ENCODE measurements at places on chromosomes 2 and 18.

DNA sequence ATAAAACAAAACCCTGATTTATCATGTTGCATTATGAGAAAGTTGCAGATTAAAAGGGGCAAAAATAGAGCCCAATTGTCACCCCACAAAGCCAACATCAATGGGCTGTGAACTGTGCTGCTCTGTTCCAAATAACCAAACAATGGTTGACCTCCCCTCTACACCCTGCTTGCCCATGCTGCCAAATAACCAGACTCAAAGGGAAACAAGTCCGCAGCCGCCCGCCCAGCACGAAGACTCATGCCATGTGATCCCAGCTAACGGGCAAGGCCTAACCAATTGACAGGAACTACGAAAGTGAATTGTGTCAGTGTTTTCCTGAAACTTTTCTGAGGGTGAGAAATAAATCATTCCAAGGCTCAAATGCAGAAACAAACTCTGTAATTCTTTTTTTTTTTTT, 97.9 kb upstream of the RIOK3 start:
- DNase-seq: no peak

DNA sequence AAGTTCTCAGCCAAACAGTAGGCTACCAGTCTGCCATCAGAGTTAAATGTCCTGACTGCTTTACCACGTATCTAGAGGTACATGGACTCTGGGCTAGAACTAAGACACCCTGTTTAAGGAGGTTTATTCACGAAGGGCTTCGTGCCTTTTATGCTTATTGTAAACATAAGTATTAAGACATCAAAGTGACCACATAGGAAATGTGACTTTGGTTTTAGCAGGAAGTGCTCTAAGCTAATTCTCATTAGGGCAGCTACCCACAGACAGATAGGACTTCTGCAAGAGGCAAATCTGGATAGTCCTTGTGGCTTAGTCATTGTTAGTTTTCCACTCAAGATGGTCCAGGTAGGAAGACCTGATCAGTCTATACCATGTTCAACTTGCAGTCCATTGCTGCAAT, 233.3 kb upstream of the MGAT5 start:
- DNase-seq: no peak

DNA sequence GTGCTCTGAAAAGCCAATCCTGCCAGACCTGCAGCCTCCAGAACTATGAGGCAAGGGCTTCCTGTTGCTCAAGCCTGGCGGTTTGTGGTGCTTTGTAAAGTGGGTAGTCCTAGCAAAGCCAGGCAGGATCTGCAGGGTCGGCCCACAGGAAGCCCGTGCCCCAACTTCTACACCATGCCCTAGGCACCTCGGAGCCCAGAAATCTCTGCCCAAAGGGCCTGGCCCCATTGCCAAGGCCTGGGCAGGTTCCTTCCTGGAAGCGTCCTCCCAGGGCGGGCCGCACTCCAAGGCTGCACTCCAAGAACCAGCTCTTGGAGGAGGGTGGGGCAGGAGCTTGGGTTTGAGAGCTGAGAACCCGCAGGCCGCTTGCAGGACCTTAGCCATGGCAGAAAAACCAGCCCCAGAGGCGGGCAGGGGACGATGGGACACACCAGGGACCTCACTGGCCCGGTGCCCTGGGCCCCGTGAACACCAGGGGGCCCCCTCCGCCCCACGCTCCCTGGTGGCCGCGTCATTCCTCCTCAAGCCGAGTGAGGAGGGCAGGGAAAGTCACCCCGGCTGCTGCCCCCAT, 37.2 kb upstream of the ID2 start:
- peak; percentile 12 for DNase-seq

GRCh38 chr2:113171334-113172075, 2.3 kb upstream of the PSD4 start:
- no peak for DNase-seq

DNA sequence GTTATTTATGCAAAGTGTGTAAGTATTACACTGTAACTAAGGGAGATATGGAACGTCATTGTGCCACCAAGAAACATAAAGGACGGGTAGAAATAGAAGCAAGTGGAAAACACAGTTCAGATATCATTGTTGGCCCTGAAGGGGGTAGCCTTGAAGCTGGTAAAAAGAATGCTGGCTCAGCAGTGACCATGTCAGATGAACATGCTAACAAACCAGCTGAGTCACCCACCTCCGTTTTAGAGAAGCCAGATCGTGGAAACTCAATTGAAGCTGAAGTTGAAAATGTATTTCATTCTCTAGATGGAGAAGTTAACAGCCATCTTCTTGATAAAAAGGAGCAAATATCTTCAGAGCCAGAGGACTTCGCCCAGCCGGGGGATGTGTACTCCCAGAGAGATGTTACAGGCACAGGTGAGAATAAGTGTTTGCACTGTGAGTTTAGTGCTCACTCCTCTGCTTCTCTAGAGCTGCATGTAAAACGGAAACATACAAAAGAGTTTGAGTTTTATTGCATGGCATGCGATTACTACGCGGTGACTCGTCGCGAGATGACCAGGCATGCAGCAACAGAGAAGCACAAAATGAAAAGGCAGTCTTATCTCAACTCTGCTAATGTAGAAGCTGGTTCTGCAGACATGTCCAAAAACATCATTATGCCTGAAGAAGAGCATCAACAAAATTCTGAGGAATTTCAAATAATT, 36.1 kb downstream of the ZNF407 start:
- DNase-seq: peak; percentile 18

DNA sequence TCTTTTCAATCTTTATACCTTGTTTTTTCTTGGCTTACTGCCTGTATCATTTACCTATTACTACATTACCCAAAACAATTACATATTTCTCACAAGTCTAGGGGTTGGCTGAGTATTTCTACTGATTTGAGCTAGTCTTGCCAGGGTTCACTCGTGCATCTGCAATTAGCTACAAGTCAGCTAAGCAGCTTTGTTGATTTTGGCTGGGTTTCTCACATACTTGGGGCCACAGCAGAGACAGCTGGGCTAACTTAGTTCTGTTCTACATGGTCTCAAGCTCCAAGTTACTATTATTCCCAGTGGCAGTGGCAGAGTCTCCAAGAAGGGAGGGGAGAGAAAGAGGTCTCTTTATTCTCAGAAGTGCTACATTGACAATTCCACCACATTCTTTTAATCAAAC, 54.7 kb upstream of the SP5 start:
- no peak for DNase-seq

DNA sequence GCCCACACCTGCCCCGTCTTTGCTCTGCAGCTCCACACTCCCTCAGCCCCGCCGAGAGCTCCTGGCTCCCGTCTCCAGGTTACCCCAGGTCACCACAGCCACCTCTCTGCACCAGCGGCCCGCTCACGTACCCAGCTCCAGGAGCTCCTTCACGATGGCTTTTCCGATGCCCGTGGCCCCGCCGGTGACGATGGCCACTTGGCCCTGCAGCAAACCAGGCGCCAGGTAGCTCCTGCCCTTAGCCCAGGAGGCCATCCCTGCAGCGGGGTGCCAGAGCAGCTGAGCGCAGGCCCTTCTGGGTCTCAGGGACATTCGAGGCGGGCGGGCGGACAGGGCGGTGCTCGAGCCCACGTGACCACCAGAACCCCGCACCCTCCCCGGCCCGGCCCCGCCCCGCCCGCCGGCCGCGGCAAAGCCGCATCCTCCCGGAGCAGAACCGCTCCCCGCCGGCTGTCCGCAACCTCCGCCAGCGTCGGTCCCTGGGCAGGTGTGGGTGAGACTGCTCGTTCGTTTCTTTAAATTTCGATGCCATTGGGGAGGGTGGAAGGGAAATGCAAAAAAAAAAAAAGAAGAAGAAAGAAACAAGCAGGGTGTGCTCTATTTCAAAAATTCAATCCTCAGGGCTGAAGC, at the start of the genes PECR and TMEM169:
TSS of gene PECR (minus strand) at position 323 of the 630 bp plus-strand sequence. CDS start at position 255, 68 bp downstream.
TSS of gene TMEM169 (plus strand) at position 433 of the 630 bp plus-strand sequence. CDS start 14,045 bp downstream, outside the sequence.
- DNase-seq: peak; percentile 77

- no peak for DNase-seq
Measured at GRCh38 chr2:28901202-28901601, 6.7 kb downstream of the WDR43 start.

DNA sequence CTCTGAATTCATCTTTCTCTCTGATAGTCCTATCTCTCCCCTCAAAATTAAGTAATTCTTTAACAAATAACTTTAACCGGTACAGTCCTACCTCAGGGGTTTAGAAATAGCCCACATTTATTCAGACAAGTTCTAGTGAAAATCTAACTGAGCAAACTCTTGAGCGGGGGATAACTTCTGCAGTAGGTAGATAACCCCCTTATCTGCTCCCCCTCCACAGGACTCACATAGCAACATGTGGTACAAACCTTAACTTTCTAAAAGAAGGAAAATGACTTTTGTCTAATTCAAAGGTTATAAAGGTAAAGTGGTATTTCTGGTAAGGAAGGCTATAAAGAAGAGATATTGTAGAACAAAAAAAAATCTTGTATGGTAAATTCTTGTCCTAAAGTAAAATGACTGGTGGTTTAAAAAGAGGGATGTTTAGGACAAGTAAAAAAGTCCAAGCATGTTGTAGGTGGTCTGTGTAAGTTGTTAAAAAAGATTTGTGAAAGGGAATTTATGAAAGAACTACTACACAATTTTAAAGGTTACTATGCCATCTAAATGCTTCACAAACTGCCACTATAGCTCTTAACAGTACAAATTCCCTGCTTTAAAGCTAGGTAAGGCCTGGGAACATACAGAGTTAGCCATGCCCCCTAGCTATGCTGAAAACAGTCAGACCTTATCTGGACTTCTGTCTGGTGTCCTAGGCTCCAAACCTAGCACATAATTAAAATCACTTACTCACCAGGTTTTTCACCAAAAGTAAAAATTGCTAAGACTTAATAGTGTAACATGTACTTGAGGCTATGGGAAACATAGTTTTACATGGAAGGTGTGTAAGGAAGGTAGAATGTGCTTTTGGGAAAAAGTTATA, 8.1 kb upstream of the RPIA start:
- no peak for DNase-seq

DNA sequence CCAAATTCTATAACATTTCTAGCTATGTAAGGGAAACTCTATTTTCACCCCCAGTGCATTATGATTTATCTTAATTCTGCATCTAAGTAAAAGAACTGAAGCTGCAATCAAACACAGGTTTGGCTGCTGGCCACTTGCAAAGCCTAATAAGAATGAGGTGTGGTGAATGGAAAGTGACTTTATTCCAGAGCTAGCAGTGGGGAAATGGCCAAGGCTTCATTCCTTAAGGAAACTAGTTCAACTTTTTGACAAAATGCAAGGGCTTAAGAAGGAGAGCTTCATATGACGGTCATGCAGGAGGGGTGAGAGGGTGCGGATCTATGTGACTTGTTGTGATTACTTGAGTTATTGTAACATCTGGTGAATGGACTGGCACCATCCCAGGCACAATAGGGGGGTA, 1802.0 kb downstream of the SUCLG1 start:
- DNase-seq: no peak

GRCh38 chr2:31223026-31223425, 5.7 kb upstream of the CAPN14 start:
- DNase-seq: no peak

DNA sequence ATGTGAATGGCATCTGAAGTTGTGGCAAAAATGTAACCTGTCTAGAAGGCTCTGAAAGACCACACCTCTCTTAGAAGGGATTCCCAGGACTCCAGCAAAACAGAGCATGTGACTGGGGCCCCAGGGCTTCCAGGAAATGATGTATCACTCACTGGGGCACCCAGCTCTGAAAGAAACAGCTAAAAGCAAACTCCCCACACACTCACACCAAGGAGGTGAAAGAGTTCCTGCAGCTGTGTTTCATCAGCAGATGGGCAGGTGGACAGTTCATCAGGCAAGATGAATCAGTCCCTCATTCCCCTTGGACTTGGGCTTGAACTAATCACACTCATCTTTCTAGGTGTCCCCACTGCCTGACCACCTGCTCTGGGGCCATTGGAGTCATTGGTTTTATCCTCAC, 76.2 kb downstream of the CCBE1 start:
- no peak for DNase-seq

DNA sequence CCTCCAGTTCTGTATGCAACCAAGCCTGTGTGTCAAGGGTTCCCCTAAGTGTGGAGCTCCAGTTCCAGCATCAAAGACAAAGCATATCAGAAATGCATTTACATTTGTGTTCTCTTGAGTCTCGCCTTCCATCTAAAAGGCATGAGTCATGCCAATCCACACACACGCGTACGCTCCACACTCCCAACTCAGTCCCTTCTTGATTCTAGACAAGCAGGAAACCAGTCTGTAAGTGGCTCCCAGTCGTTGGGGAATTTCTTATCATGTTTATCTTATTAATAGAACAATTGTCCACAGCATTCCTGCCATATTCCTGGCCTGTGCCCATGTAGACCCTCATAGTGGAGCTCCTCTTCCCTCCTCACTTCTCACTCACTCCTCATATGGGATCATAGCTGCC, 86.4 kb upstream of the SLC35G4 start:
- DNase-seq: no peak

DNA sequence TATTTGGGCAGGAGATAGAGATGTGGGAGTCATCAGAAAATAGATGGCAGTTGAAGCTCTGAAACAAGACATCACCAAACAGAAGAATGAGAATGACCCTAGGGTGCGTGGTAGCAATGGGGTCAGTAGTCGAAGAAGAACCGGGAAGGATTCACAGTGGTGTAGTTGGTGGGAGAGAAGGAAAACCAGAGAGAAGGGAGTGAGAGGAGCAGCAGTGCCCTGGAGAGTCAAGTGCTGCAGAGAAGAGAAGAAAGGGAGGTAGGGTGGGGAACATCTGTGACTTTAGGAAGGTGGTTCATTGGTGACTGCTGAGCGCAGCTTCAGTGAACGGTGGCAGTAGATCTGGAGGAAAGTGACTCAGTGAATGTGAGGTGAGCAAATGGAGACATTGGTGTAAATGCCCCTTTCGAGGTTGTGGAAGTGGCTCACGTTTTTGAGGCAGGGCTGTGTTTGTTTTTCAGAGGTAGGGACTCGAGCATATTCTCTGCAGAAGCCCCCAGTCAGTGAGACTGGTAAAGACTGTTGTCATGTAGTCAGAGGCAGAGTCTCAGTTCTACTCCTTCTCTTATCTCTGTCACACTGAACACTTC, 36.4 kb downstream of the CDC42EP3 start:
- no peak for DNase-seq

- no peak for DNase-seq
Measured at GRCh38 chr2:205139822-205140463, 542.4 kb upstream of the NRP2 start.

- DNase-seq: peak; percentile 2
Measured at GRCh38 chr18:60259052-60259681, 113.4 kb downstream of the MC4R start.

GRCh38 chr2:218999021-218999880, 6.0 kb upstream of the CRYBA2 start:
- DNase-seq: no peak

- DNase-seq: peak; percentile 49
Measured at GRCh38 chr2:63053889-63054602, 3.4 kb downstream of the OTX1 start.

GRCh38 chr2:109380502-109381326, 233.1 kb downstream of the SEPTIN10 start:
- DNase-seq: no peak

- DNase-seq: no peak
Measured at GRCh38 chr2:222751821-222752719, 80.6 kb downstream of the MOGAT1 start.

- no peak for DNase-seq
Measured at GRCh38 chr2:176581557-176582165, 312.4 kb downstream of the MTX2 start.

DNA sequence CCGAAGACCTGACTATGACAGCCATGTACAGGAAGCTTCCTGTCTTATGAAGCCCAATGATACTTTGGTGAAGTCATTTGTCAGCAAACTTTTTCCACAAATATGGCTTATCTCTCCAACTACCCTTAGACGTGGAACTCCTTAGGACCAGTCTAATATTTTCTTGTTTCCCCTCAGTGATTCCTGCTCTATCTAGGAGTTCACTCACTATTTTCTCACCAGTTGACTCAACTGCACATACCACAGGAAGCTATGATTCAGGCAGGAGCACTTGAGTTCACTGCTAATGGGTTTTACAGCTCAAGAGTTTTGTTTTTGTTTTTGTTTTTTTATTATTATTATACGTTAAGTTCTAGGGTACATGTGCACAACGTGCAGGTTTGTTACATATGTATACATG, 109.3 kb downstream of the ANTXR1 start:
- no peak for DNase-seq
